ENCODE measurements at places on chromosomes 11 and 22. TPM values are rescaled to one million over a fixed set of nuclear protein-coding genes. Genes with fewer than 3 reads are reported as not detected.

The ANKRD49 gene
- 14.1 TPM for total RNA-seq

The POU2AF1 gene
- not detected for total RNA-seq

The OR52N4 gene
- total RNA-seq, result not detected

GRCh38 chr11:105609341-105609781 lies 512 bp upstream of the GRIA4 start:
- DNase-seq, result no peak

GRCh38 chr22:31680861-31681341 lies 18.9 kb upstream of the PISD start:
- DNase-seq, result peak; percentile 68

DNA sequence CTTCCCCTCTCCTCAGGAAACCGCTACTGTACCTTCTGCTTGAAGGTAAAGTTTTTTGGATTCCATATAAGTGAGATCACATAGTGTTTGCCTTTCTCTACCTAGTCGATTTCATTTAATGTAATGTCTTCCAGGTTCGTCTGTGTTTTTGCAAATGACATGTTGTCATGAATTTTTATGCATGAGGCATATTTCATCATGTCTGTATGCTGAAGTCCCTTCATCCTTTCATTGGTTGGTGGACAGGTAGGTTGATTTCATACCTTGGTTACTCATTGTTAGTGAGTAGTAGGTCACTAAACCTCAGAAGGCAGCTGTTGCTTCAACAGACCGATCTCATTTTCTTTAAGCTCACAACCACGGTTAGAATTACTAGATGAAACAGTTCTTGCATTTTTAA lies 60.3 kb downstream of the LRRC74B start:
- no peak for DNase-seq

DNA sequence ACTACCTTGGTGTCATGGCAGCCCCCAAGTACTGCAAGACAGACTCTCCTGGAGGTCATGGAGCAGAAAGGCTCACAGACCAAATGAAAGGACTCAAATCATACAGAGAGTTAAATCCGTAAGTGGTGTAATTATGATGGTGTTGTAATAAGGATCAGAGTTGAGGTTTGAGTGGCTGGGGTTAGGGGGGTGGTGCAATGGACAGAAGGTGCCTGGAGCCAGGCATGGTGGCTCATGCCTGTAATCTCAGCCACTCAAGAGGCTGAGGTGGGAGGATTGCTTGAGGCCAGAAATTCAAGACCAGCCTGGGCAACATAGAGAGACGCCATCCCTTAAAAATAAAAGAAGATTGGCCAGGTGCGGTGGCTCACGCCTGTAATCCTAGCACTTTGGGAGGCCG lies 18.7 kb downstream of the ART5 start:
- no peak for DNase-seq

DNA sequence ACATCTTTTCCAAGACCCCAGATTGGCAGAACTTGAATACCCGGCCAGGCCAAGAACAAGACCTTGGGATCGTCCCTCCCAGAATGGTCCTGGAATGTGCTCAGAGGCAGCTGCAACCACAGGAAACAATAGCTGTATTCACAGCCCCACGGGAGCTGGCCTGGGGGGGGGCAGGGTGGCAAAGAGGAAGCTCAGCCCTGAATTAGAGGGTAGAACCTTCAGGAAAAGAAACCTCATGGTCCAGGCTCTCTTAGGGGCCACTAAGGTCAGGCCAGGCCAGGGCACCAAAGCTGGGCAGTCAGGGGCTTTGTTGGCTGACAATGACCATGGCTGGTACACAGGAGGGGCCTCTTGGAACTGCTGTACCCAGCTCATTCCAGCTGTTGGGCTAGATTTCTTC lies 17.3 kb downstream of the RPL27A start:
- peak; percentile 86 for DNase-seq

DNA sequence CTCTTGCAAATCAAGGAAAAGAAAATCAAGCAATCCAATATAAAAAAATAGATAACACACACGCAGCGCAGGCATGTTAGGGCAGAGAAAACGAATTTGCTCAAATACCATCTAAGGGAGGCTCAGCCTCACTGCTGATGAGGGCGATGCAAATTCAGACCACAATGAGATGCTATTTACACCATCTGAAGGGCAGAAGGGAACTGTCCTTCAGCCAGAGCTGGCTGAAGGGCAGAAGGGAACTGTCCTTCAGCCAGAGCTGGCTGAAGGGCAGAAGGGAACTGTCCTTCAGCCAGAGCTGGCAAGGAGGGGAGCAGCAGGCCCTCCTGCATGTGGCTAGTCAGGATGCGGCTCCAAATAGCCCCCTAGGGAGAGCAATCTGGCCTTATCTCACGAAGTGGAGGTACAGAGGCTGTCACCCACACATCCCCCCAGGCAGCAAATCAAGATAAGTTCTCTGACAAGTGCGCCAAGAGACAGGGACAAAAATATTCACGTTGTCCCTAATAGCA lies 7.6 kb upstream of the SLC39A13 start:
- peak; percentile 73 for DNase-seq

- no peak for DNase-seq
Measured at GRCh38 chr22:44479662-44480061, 18.4 kb downstream of the RTL6 start.

GRCh38 chr11:1817511-1817910 lies 17.3 kb upstream of the SYT8 start:
- peak; percentile 23 for DNase-seq

DNA sequence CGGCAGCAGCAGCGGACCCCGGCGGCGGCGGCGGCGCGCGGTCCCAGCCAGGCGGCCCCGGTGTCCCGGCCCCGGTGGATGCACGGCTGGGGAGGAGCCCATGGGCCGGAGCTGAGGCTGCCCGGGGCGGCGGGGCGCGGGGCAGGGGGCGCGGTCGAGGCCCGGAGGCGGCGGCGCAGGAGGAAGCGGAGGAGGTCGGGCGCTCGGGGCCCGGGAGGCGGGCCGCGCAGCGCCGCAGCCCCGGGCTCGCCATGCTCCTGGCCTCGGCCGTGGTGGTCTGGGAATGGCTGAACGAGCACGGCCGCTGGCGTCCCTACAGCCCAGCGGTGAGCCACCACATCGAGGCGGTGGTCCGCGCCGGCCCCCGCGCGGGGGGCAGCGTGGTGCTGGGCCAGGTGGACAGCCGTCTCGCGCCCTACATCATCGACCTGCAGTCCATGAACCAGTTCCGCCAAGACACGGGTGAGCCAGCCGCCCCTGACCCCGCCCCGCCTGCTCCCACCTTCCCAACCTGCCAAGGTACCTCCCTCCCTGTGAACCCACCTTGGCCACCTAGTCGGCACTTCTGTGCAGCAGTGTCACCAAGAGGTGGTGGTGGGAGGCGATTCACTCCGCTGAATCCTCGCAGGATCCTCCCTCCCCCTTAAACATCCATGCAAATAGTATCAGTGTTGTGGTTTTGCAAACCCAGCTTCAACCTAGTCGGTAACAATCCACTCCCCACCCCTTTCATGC lies 580 bp downstream of the DTX4 start:
- peak; percentile 67 for DNase-seq

DNA sequence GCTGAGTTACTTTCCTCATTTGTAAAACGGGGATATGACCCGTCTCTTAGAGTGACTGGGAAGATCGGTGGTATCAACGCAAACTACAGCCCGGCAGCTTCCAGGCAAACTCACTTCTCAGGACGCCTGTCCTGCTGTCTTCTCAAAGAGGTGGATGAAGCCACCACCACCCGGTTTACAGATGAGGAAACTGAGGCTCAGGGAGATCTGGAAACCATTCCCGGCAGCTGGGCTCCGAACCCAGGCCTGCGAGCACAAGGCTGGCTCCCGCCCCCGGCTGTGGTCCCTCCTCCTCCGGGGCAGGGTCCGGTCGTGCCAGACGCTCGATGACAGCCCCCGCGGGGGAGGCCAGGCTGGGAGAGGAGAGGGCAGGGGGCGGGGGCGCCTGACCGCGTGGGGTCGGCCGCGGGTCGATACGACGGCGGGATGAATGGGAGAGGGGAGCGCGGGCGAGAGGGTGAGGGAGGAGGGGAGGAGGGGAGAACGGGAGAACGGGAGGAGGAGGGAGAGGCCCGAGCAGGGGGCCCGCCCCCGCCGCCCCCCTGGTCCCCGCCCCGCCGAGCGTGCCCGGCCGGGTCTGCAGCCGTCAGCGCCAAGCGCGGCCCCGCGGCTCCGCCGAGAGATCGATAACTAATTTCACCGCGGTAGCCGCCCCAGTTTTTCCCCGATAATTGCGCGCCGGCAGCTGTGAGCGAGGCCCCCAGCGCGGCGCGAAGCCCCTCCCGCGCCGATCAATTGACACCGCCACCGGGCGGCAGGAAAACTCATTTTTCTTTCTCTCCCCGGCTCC lies 14.0 kb downstream of the IGLL1 start:
- DNase-seq, result peak; percentile 77

All from osteoblast (primary cell).